ENCODE measurements at places on chromosomes 16 and 17. TPM values are rescaled to one million over a fixed set of nuclear protein-coding genes. Genes with fewer than 3 reads are reported as not detected.

The ACE gene
- total RNA-seq = 8.7 TPM

The ACSM2A gene
- total RNA-seq = not detected

The DNAH9 gene
- 1.7 TPM for total RNA-seq

The GAST gene
- not detected for total RNA-seq

The ST6GALNAC1 gene
- total RNA-seq = 12.2 TPM

The CX3CL1 gene
- total RNA-seq = 18.4 TPM

The ABCA9 gene
- total RNA-seq = 118 TPM

The SLFN11 gene
- total RNA-seq = 54.8 TPM

The HSD11B2 gene
- 0.20 TPM for total RNA-seq

The NUFIP2 gene
- total RNA-seq = 31.2 TPM

The KRTAP4-3 gene
- not detected for total RNA-seq

The KRTAP2-3 gene
- total RNA-seq = not detected

The HS3ST3B1 gene
- 0.39 TPM for total RNA-seq

The WNT9B gene
- total RNA-seq = not detected

The YPEL3 gene
- 81.9 TPM for total RNA-seq

The HSPB9 gene
- not detected for total RNA-seq

The KANSL1 gene
- total RNA-seq = 120 TPM

The KRTAP4-9 gene
- not detected for total RNA-seq

The MARVELD3 gene
- not detected for total RNA-seq

The TP53TG3E gene
- total RNA-seq = not detected

The GNG13 gene
- not detected for total RNA-seq

The CCDC102A gene
- 27.6 TPM for total RNA-seq

The RGS11 gene
- 22.6 TPM for total RNA-seq

The CEMP1 gene
- total RNA-seq = not detected

The PHF12 gene
- 47.9 TPM for total RNA-seq

The TBX4 gene
- total RNA-seq = not detected
